ENCODE measurements at places on chromosomes 1 and 21.
A peak's percentile ranks its signal among the peaks of the same experiment; 100 is the strongest.

GRCh38 chr1:180773210-180773865, 139.4 kb upstream of the KIAA1614 start:
- no peak for DNase-seq

- DNase-seq = peak; percentile 89
These were observed 27.2 kb downstream of the NUAK2 start for GRCh38 chr1:205294175-205294917.

GRCh38 chr21:42737951-42738590, 84.7 kb downstream of the PDE9A start:
- DNase-seq = no peak

DNA sequence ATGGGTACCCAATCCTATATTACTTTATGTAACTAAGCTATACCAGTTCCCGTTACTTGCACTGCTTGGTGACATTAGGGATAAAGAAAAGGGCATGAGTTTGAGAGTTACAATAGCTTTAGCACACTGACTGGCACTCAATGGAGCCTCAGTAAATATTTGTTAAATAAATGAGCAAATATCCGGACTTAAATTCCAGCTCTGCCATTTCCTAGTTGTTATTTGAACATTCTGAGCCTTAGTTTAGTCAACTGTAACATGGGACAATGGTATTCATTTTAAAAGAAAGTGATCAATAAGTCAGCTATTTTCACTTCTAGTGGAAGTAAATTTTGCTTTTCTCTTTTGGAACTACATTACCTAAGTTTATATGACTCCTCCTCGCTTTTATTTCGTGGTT, 198.7 kb downstream of the ZC3H11B start:
- no peak for DNase-seq

- DNase-seq = peak; percentile 26
These were observed 769 bp downstream of the NTPCR start for GRCh38 chr1:232951180-232951579.

GRCh38 chr1:201189085-201189484, 1.5 kb upstream of the IGFN1 start:
- DNase-seq = no peak

Measured in NCI-H460 (cell line).